Erythroblast (primary cell): ENCODE measurements at places on chromosomes 12 and 14.
A peak's percentile ranks its signal among the peaks of the same experiment; 100 is the strongest.

DNA sequence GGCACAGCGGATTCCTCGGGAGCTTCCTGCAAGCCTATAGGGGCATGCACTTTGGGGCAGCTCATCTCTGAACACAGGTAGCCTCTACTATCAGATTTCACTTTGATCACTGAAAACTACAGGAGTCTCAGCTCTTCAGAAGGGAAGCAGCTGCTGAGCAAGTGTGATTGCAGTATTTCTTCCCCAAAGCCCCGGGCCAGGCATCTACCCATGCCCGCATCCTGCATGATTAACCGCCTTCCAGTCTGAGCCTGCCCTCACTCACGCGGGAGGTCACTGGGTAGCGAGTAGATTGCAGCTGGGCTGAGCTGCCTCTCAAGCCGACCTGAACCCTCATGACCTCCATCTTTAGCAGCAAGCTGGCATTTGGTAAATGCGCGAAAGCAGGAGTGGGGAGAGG lies 334.7 kb downstream of the DPF3 start:
- no peak for DNase-seq

- DNase-seq = no peak
Measured at GRCh38 chr12:65615118-65615517, 209.2 kb upstream of the HMGA2 start.

GRCh38 chr14:82935691-82936090 lies 1402.0 kb upstream of the SEL1L start:
- no peak for DNase-seq

- no peak for DNase-seq
Measured at GRCh38 chr12:115511986-115512711, 765.3 kb downstream of the MED13L start.

GRCh38 chr14:71220462-71220861 lies 313.2 kb downstream of the PCNX1 start:
- DNase-seq = no peak

GRCh38 chr14:59428581-59429012 lies 36.6 kb downstream of the GPR135 start:
- no peak for DNase-seq

GRCh38 chr12:93908846-93909567 lies 231.8 kb downstream of the CRADD start:
- no peak for DNase-seq

DNA sequence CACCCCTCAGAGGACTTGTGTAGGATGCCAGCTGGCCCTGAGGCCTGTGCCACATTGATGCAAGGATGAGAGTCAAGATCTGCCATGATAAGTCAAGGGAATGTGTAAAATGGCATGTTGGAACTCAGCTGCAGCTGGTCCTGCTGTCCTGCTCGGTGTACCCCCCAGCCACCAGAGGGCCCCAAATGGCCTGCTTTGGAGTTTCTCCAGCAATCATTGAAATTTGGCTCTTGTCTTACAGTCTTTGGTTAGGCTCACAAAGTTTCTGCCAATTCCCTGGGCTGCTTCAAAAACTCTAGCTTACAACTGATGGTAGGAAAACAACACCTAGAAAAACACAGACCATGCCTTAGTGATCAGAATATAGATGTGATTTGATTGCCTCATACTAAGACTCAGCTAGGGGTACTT lies 76.8 kb downstream of the HSD17B6 start:
- peak; percentile 70 for DNase-seq

DNA sequence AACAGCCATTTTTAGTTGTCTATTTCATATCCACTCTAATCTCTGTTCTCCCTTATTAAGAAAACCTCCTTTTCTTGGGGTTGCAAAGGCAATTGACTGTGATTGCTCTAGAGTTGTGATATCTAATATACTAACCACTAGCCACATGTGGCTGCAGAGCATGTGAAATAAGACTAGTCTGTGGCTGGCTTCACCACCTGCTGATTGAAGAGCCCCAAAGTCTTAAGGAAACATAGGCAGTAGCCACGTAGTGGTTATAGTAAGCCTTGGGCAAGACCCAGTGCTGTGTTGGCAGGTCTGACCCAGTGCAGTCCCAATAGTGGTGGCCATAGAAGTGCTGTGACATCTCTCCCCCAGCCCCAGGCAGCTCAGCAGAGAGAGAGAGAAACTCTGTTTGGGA lies 28.4 kb upstream of the ATP2B1 start:
- DNase-seq = no peak

- no peak for DNase-seq
Measured at GRCh38 chr12:27478949-27479348, 32.4 kb downstream of the SMCO2 start.

DNA sequence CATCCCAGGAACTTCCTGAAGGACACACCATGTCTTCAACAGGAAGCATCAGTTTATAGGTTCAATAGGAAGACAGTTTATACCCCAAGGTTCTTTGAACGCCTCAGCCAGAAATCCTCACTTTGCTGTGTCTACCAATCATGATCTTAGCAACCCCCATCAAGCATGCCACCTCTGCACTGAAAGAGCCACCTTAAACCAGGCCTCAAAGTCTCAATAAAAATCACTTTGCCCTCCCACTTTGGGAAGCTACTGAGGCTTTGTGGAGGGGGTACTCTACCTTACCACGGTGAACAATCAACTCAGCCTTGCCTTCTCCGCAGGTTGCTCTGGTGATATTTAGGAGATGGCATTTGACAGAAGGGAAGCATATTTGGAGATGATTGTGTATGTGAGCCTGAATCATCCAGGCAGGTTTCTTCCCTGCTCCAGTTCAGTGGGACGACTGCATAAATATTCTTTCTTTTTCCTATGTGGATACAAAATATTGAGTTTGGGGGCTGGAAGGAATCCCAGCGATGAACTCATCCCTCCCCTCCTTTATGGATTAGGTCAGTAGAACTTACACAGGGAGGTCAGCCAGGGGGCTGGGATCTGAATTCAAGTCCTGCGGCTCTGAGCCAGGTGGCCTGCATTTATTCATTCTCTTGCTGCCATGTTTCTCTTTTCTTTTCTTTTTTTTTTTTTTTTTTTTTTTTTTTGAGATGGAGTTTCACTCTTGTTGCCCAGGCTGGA lies 42.8 kb upstream of the VASH1 start:
- no peak for DNase-seq

- DNase-seq = no peak
Measured at GRCh38 chr12:123767613-123768012, 5.5 kb downstream of the DNAH10 start.

DNA sequence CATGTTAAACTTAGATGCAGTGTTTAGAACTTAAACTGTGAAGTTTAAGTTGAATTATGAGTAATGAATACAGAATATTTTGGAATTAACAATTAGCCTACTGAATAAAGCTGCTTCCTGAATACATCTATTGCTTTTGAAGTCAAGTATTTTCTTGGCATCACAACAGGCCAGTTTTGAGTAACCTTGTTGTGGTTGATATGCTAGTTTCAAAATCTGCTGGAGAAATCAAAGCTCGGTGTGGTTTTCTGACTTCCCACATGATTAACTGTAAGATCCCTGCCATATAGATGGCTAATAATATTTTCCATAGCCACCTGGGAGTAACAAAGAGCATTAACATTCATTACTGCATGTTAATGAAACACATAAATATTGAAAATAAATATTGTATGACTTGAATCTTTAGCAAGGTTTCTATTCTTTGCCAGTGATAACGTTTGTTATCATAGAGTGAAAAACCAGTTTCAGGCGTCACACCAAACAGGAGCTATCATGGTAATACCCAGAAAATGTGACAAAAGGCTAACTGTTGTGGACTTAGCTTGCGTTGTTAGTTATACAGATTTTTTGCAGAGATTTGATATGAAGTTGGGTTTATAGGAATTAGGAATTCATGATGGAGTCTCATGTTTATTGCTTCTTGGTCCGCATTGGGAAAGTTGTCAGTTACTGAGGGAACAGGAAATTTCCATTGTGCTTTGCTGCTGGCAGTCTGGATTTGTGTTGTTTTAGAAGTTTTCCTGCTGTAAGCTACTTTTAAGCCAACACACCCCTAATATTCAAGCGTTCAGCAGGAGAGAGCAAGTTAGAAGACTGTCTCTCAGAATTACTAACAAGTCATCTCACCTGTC lies 32.1 kb downstream of the PPFIBP1 start:
- no peak for DNase-seq

- no peak for DNase-seq
Measured at GRCh38 chr14:106210650-106211049, 684.3 kb downstream of the TMEM121 start.

DNA sequence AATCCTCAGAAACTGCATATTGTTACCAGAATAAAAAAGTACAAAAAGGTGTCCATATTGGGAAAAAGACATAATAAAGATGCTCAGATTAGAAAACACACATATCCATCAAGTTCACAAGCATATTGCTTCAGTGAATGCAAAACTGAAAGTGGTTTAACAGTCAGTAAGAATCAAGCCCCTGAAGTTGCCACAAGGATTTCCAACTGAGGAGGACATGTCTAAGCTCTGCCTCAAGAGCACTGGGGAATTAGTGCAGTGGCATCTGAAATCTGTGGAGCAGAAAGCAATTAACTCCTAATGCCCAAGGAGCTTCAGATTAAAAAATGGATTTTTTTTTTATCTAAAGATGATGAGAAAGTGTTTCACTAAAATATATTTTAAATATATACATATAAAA lies 113.2 kb downstream of the DENND5B start:
- DNase-seq = no peak

- DNase-seq = no peak
Measured at GRCh38 chr14:101740981-101741380, 20.5 kb upstream of the PPP2R5C start.

DNA sequence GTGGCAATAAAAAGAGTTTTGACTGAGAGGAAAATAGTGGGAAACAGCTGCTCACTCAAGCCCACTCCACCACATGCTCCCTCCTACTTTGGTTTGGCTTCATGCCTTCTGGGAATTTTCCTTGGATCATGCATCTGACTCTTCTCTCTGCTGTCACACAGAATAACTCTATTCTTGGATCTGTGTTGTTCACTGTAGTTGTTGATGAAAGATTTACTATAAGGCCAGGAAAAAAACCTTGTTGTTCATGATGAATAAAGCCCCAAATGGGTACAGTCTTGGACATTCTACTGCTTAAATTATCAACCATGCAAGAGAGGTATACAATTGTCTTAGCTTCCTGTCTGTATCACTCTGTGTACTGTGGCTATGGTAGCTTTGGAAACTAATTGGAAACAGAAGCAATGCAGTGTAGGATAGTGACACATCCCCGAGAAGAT lies 70.5 kb downstream of the TMX1 start:
- DNase-seq = no peak

GRCh38 chr12:112063273-112063672 lies 45.3 kb downstream of the NAA25 start:
- no peak for DNase-seq

DNA sequence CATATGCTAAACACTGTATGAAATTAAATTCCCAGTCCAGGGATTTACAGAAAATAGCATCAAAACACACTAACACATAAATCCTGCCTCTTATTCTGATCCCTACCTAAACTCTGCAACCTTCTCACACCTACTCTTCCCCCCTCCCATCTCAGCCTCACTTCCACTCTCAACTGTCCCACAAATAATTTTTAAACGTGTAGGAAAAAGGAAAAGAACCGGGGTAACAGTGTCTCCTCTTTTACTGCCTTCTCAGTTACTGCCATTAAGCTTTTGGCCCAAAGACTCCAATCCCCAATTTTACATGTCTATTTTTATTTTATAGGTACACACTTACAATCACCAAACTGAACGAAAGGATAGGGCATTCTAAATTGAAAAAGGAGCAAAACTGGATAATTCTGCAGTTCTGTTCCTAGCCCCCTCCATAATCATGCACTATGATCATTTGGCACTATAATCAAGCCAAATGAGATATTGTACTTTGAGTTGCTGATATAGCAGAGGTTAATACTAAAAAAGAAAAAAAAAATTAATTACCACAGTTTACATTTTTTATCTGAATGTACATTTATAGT lies 2.9 kb downstream of the DUSP16 start:
- DNase-seq = no peak

DNA sequence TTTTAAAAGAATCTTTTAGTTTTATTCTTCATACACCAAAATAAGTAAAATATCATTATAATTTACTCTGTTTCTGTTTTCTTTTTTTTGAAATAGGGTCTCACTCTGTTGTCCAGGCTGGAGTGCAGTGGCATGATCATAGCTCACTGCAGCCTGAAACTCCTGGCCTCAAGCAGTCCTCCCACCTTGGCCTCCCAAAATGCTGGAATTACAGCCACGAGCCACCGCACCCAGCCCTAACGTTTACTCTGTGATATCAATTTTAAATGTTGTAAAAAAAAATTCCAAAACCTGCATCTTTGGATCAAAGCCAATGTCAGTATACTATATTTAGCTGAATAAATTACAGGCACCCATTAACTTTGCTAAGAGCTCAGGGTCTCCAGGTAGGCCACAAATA lies 437.1 kb upstream of the USP15 start:
- DNase-seq = no peak

GRCh38 chr14:105069871-105070759 lies 4.9 kb upstream of the GPR132 start:
- no peak for DNase-seq

DNA sequence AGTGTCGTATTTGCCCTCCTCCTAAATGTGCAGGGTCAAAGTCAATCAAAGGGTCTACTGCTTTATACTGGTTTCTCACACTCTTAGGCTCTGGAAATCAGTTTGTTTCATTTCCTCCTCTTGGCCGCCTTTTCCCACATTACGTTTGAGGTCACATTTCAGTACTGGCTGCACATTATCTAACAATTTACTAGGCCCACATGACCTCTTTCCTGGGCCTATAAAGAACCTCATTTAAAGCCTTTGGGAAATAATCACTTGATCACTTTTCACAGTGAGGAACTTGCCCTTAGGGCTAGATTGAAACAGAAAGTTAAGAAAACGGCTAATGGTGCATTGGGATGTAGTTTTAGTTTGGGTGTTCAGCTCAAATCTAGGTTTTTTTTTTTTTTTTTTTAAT lies 497.5 kb downstream of the RERGL start:
- no peak for DNase-seq

- DNase-seq = peak; percentile 19
Measured at GRCh38 chr14:100696590-100696989, 30.1 kb upstream of the DLK1 start.

DNA sequence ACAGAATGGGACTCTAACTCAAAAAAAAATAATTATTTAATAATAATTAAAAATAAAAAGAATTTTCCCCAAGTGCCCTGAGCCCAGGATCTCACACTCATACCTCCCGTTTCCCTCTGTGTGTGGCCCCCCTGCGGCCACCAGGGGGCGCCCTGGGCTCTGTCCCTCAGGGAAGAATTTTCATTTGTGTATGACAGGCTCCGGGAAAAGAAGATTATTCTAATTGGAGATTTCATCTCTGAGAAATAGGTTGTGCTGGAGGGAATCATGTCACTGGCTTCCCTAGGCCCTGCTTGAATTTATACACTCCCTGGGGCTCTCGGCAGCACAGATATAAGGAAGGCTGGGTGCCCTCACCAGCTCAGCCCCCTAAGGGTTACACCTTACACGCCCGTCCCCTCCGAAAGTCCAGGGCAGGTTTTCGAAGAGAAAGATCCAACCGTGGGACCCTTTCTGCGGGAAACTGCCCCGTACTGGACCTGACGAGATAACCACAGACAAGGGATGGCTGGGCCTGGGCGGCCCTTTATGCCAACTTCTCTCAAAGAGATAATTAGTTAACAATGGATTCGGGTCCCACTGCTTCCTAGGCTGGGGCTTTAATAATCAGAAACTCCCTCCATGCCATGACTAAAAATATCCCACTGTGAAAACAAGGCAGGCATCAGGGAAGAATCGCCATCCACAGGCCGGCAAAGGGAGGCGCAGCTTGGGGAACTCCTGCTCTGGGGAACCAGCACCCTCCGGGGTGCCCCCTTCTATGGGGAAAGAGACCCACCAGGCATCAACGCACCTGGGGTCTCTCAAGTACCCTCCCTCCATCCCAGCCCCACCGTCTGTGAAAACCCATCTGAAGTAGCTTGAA lies 80.7 kb downstream of the KDM2B start:
- peak; percentile 67 for DNase-seq

GRCh38 chr14:34283590-34283989 lies 178.4 kb downstream of the SPTSSA start:
- DNase-seq = no peak
